ENCODE measurements at places on chromosomes 5 and 9. TPM values are rescaled to one million over a fixed set of nuclear protein-coding genes. Genes with fewer than 3 reads are reported as not detected.

GRCh38 chr9:32292611-32293010 lies 91.8 kb upstream of the ACO1 start:
- no peak for DNase-seq

GRCh38 chr9:125496313-125496834 lies 210.6 kb downstream of the MAPKAP1 start:
- DNase-seq: no peak

Gene ADGRD2
- total RNA-seq: not detected

Gene CCDC180
- 5.2 TPM for total RNA-seq

- peak; percentile 85 for DNase-seq
Measured at GRCh38 chr5:91384671-91385430, 1.7 kb upstream of the ARRDC3 start.

DNA sequence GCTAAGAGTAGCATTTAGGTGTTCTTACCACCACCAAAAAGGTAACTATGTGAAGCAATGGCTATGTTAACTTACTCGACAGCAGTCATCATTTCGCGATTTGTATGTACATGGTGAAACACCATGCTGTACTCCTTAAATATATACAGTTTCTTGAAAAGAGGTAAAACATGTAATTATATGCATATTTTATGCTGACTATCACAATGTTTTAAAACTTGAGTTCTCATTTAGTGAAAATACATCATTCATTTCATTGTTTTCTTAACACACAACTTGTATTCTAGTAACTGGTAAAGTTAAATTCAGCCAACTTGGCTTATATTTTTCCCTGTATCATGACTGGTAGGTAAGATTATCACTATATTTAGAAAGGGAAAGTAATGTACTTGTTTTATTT lies 189.9 kb downstream of the ADCY2 start:
- no peak for DNase-seq

Gene ARL10
- 2.9 TPM for total RNA-seq

Gene ATOX1
- total RNA-seq: 6.3 TPM

- DNase-seq: no peak
Measured at GRCh38 chr9:126058591-126058990, 268.0 kb upstream of the MVB12B start.

GRCh38 chr5:169637549-169638121 lies 560 bp downstream of the DOCK2 start:
- no peak for DNase-seq
